Activated CD4-positive, alpha-beta T cell treated with anti-CD3 and anti-CD28 coated beads for 1 hour (primary cell): ENCODE measurements at places on chromosomes 5 and 9.

- no peak for DNase-seq
Observed at GRCh38 chr5:78661691-78662090, 13.1 kb upstream of the LHFPL2 start.

DNA sequence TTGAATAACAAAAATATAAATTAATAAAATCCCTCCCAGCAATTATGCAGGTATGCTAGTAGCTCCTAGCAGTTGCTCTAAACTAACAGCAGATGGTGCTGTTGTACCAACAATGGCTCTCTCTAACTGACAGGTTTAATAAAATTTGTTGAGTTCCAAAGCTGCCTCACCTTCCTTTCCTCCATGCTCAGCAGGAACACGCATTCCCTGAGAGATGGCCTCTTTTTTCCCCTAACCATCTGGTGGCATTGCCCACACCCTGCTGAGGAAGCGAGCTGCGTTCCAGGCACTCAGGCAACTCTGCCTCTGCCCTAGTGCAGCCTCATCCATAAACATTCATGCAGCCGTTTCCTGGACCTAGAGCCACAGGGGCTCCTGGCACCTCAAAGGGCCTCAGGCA lies 106.2 kb downstream of the KLHL3 start:
- DNase-seq, result no peak

GRCh38 chr5:71899865-71900342 lies 180.8 kb downstream of the CARTPT start:
- no peak for DNase-seq

GRCh38 chr9:127446713-127447415 lies 4.3 kb downstream of the RPL12 start:
- DNase-seq, result no peak

DNA sequence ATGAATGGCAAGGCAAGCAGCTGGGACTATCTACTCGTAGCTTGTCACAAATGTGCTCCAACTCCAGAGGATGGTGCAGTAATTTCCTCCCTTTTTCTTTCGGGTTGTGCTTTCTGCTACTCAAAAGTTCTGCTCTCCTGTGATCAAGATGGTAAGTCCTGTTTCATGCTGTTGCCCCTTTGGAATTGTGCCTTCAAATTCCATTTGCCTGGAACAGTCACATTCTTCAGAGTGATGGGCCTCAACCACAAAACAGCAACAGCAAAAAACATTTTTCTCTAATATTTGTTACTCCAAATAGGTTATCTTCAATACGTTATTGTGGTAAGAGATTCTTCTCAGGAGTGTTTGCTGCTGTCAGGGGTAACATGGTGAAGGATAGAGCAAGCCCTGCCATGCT lies 209.3 kb downstream of the PALM2AKAP2 start:
- DNase-seq, result no peak

DNA sequence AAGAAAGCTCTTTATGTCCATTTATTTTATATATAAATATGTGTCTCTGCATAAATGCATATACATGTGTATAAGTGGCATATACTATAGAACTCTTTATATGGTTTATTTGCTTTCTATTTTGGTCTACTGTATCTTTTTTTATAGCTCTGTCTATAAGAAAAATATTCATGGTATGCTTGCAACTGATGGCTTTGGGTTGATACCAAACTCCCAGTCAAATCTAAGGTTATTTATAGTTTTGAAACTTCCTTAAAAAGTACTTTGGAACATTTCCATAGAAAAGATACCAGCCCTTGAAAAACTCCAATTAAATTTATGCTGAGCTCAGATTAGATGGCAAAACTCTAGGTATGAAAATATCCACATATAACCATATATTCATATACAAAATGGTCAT lies 120.0 kb upstream of the KLF9 start:
- no peak for DNase-seq

GRCh38 chr5:149474198-149474597 lies 77.0 kb downstream of the CSNK1A1 start:
- no peak for DNase-seq

DNA sequence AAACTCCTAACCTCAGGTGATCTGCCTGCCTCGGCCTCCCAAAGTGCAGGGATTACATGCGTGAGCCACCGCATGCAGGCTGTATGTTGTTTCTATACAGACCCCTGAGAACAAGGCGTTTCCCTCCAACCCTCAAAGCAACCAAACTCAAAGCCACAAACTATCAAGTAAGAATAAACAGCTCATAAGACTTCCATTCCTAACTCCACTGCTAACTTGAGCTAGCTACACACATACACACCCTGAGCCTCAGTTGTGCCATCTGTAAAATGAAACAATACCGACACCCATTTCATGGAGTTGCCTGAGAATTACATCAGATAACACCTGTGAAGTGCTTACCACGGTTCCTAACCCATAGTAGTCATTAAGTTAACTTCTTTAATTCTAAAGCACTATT lies 70.8 kb downstream of the SERINC5 start:
- no peak for DNase-seq

- no peak for DNase-seq
Observed at GRCh38 chr9:95508242-95508967, 8.4 kb downstream of the PTCH1 start.
